ENCODE measurements at places on chromosomes 5 and 9.

DNA sequence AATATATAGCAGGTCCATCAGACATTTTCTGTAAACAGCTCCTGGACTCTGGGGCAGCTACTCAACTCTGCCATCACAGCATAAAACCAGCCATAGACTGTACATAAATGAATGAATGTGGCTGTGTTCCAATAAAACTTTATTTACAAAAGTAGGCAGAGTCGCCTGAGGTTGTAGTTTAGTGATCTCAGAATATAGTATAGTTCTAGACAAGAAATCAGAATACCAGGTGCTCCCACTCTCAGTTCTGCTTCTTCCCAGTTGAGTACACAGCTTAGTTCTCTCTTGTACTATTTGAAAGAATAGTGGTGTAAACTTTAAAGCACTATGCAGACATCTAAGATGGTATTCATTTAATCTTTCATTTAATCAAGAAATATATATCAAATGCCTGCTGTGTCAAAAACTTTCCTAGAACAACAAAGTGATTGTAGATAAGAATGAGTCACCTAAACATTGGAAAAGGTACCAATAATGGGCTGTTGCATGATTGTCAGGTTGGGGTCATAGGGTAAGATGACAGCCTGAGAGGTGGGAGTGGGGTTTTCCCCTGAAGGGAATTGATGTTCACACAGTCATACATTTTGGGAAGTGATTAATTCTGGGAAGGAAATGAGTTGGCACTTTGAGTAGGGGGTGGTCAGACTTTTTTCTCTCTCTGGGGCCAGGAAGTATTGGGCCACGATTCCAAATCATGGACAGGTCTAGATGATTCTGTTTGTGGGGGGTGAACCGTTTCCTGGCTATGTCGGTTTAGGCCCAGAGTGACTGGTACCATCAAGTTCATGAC, 37.0 kb downstream of the TNFSF8 start:
- DNase-seq: no peak

- no peak for DNase-seq
These were observed 188.7 kb upstream of the ITGA1 start for GRCh38 chr5:52598968-52599367.

DNA sequence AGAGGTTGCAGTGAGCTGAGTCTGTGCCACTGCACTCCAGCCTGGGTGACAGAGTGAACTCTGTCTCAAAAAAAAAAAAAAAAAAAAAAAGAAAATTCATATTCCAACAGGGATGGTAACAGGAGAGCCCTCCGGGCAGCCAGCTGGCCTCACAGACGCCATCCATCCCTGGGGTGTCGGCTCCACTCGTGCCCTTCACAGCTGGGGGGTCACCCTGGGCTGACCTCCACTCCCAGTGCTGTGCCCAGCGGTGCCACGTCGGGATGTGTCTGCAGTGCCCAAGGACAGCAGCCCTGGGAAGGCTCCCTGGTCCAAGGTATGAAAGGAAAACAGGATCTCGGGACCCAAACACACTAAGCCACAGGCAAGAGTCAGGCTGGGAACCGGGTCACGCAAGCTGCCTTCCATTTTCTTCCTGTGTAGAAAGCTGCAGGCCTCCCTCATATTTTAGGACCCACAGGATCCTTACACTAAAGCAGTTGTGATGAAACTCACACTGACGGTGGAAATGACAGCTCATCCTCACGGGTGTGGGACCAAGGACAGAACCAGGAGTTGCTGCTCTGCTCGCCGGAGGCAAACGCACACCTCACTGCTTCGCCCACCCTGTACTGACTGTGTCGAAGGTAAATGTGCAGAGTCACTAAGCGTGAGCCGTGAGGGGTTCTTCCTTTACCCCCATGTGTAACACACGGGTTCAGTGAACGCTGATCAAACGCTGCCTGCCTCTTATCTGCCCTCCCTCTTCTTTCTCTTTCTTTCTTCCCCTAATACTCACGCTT, 5.3 kb downstream of the SLC12A7 start:
- no peak for DNase-seq

DNA sequence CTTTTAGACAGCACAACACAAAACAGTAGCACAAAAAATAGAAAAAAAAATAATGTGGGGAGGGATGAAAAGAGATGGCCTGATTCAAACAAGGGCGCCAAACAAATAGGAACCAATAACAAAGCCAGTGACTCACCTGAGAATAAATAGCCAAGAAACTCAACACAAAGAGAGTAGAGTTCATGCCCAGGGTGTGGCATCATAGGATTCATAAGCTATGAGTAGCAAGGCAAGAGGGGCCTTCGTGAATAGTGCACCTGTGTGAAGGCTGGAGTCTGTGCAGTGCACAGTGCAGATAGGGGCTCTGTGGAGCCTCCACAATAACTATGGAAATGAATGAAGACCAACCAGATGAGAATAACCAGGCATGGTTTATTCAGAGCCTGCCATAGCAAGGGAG, 541.7 kb downstream of the SPOCK1 start:
- DNase-seq: no peak

- no peak for DNase-seq
These were observed at the start of gene NREP for GRCh38 chr5:111756581-111757354. TSS of gene NREP (minus strand) at chr5:111757194. CDS start at chr5:111755772, 1,422 bp downstream.

GRCh38 chr5:169696621-169697510, 59.8 kb downstream of the DOCK2 start:
- no peak for DNase-seq

DNA sequence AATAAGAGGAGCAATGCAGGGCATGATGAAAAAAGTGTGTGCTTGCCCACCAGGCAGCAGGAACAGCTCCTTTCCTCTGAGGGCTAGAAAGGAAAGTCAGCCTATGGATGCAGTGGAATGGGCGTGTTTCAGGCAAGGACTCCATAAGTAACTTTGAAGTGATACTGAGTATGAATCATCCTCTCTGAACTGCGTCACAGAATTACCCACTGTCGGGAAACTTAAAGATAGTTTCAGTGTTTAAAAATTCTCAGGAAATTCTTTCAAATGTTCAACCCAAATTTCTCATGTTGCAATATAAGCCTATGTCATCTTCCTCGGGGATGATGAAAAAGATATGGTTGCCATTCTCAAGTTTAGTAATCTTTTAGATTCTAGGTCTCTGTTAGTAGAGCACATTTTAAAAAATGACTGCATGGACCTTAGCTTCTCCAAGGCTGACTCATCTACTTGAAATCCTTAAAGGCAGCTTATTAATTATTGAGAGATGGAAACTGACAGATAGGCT, 27.7 kb downstream of the PTCD2 start:
- no peak for DNase-seq

DNA sequence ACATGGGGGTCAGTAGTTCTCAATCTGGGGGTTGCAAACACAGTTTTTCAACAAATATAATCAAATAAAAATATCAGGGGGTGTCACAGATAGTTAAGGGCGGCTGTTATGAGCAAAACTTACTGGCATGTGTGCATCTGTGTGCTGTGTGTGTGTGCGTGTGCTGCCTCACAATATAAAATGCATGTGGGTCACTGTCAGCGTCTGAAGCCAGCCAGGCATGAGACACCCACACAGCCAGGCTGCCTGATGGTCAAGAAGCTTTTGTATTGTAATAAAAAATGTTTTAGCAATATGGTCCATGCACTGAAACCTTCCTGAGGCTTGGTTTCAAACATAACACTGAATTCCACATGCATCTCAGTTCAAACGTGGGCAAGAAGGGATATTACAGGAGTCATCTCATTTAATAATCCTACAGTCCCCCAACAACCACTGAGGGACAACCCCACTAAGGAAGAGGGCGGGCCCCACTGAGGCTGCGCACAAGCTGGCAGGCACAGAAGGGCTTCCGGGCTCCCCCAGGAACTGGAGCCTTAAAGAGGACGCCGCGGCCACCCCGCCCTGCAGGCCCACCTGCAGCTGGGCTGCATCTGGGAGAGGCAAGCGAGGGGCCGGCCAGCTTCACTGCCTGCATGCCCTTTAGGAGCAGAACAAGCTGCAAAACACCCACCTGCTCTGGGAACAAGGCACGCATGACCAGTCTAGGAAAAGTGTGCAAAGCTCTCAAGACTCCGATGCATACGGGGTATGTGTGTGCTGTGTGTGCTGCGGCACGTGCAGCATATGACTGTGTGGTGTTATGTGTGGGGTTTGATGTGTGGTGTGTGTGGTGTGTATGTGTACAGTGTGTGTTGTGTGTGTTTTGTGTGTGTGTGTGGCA, 14.1 kb downstream of the SEMA4D start:
- no peak for DNase-seq

GRCh38 chr9:110777196-110777875, 108.7 kb downstream of the MUSK start:
- no peak for DNase-seq

DNA sequence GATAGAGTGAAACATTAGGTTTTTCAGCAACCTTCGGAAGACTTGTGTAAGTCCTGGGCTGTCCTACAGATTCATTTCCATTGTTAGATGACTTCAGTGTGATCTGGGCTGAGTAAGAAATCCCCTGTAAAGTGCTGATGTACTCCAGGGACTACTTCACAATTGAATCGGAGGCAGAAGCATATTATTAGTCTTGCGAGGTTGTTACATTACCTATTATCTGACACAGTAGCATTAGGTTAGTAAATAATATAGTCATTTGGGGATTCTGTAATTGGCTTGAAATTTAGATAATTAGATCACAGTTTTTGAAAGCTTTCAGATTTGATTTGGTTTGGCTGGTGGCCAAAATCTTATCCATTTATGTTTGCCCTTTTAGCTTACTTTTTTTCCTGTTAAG, 62.4 kb downstream of the DMRT1 start:
- DNase-seq: no peak

DNA sequence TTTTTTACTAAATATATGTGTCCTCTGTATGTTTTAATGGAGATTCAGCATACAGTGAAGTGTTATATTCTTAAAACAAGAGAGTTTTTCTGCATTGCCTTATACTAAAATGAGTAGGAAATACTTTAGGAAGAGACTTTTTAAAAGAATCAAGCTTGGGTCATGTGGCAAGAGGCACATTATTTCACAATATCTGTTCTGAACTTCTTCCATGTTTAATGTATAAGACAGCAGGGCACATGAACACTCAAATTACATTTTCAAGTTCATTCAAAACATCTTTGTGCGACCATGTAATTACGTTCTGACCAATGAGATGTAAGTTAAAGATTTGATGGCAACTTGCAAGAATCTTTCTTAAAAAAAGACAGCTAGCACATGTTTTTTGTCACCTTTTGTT, 1055.9 kb downstream of the NR2F1-AS1 start:
- DNase-seq: no peak

GRCh38 chr5:143850050-143850683, 38.2 kb downstream of the HMHB1 start:
- no peak for DNase-seq

GRCh38 chr5:113089653-113090335, 113.2 kb downstream of the DCP2 start:
- no peak for DNase-seq

GRCh38 chr5:111997711-111998110, 240.7 kb upstream of the NREP start:
- DNase-seq: no peak

DNA sequence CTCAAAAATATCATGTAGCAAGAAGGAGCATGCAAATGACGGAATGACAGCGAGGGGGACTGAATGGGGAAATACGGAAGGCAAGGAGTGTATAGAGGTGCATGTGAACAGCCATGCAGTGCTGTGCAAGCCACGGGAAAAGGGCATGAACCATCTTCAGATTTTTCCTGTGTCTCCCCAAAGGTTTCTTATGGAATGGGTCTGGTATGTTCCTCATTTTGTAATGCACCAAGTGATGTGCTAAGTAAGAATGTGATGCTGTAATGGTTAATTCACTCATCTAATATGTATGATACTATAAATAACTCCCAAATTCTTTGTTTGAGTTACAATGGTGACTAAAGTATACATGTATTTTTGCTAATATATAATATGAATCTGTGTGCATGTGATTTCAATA, 99.0 kb upstream of the DAB2 start:
- DNase-seq: no peak

DNA sequence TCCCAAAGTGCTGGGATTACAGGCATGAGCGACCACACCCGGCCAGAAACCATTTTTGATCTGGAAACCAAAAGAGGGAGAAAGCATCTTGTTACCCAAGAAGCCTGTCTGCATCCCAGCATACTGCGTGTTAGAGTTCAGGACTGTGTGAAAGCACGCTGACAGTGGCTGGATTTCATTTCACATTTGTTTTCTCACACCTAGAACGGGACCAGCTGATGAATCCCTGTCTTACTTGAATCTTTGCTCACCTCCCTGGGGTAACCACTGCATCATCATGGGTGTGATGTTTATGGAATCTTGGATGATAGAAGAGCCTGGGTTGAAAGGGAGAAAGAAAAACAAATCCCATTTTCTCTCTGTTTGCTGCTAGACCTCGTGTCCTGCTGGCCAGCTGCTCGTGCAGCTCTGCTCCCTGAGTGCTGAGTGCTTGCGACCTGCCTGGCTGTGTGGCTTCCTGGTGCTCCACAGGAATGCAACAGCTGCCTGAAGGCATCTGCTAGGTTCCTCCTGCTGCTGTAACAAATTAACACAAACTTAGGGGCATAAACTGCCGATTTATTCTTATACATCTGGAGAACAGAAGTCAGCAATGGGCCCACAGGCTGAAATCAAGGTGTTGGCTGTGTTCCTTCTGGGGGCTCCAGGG, 378.3 kb upstream of the DAP start:
- DNase-seq: no peak

DNA sequence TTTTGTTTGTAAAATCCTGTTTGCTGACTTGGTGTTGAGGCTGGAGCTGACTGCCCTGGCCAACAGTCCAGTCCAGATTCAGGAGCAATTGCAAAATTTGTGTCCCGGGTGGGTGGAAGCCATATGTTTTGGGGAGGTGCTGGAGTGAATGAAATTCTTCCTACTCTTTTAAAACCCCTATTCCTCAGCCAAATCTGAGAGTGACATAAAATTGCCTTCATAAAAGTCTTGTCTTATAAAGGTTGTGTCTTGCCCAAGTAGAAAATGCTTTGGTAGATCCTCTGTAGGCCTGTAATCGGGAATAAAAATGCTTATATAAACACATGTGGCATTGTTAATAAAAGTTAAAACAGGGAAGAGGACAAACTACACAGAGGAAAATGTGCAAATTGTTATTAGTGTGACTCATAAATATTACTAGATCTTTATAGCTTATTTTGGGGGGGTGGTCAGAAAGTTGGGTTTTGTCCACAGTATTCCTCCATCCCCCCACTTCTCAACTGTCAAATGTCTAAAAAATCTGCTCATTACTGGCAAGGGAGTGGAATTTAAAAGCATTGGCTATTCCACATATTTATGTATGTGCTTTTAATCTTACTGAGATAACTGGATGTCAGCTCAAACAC, 45.6 kb downstream of the NNT start:
- DNase-seq: no peak

GRCh38 chr5:174423558-174423957, 300.8 kb upstream of the MSX2 start:
- DNase-seq: no peak

- no peak for DNase-seq
These were observed 28.8 kb downstream of the AK8 start for GRCh38 chr9:132849185-132849706.

GRCh38 chr5:68652534-68652965, 437.0 kb downstream of the PIK3R1 start:
- DNase-seq: no peak

All from LNCaP clone FGC (cell line).